ENCODE measurements at places on chromosomes 2 and 18.

GRCh38 chr2:181231151-181231550 is 226.0 kb upstream of the ITGA4 start:
- no peak for DNase-seq

- no peak for DNase-seq
These were observed 29.6 kb downstream of the STEAP3 start for GRCh38 chr2:119253114-119253702.

DNA sequence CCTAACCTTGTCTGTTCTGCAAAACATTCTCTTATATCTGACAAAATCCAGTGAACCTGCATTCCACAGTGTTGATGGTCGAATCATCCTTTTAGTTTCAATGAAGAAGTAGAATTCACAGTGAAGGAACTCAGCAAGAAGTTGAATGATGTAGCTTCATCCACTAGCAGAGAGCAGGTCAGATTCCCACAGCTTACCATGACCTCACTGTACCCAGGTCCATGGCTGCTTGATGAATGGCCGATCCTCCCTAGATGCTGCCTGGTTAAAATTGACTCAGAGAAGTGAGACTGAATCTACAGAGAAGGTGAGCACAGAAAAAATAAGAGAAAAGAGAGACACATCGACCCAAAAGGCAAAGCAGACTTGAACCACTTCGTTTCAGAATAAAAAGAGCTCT is 906.0 kb upstream of the CHAC2 start:
- no peak for DNase-seq

- DNase-seq = no peak
These were observed 181.6 kb downstream of the ZNF521 start for GRCh38 chr18:25170402-25170801.

GRCh38 chr2:138500592-138501424 is 762 bp upstream of the SPOPL start:
- DNase-seq = no peak

GRCh38 chr18:40565805-40566509 is 1389.1 kb upstream of the PIK3C3 start:
- no peak for DNase-seq

DNA sequence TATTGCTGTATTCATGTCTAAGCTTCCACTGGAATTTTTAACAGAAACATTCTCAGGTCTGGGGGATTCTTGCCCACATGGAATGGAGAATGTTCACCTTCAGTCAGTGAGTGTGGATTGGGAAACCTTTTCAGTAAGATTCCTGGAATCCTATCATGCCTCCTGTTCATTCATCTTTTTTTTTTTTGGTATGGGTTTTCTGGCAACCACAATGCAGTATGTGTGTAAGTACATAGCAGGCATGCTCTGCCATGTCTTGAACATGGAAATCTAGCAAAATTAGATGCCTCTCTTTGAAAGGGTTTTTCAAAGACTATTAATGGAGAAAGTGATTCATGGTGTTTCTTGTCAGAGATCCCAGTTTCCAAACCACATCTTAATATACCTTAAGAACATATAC is 176.5 kb downstream of the LTBP1 start:
- no peak for DNase-seq

GRCh38 chr2:74688881-74689280 is 34.8 kb downstream of the SEMA4F start:
- no peak for DNase-seq

- DNase-seq = no peak
These were observed 10.4 kb downstream of the COPS9 start for GRCh38 chr2:240125742-240126141.

All from activated T-cell treated with anti-CD3 and anti-CD28 coated beads for 48 hours (primary cell).